Neuronal stem cell (in vitro differentiated cells): ENCODE measurements at places on chromosomes 4 and X.
A peak's percentile ranks its signal among the peaks of the same experiment; 100 is the strongest.

DNA sequence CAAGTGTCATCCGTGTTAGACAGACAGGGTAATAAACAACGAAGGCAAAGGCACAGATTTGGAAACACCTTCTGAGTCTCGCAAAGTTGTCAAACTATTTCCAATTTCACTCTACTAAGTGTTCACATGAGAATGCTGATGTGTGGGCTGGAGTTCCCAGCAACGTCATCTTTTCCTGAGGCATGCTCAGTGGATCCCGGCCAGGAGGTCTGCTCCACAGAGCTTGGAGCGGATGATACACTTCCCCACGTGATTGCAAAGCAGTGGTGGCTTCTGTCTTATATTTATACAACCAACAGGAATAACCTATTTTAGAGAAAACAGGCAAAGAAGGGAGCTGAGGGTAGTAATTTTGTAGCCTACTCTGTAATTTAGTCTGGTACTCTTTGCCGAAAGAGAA lies 40.1 kb upstream of the PDK3 start:
- no peak overlapping the region for H3K4me3 ChIP-seq
- H3K4me1 ChIP-seq = no peaks in the 10 kb centered on the region
- no peaks in the 10 kb centered on the region for H3K27me3 ChIP-seq
- H3K36me3 ChIP-seq = no peaks in the 10 kb centered on the region
- DNase-seq = no peak

DNA sequence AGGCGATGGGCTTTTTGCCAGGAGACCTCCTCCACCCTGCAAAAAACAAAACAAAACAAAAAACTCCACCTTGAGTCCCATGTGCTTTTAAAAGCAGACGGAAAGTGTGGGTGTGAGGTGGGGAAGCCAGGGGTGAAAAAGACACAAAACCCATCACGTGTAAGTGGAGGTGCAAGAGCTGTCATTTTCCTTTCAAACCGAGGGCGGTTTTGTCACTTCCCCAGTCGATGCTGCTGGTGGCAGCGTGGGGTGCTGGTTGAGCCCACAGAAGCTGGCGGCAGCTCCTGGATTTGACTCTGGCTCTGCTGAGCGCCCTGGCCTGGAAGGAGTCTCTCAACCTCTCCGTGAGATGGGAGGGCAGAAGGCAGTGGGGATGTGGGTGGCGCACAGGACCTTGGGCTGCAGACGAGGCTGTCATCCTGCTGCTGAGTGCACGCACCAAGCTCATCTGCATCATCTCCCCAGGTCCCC lies 110.0 kb downstream of the PSAPL1 start:
- DNase-seq = no peak
- no peaks in the 10 kb centered on the region for H3K36me3 ChIP-seq
- no peak overlapping the region for H3K4me3 ChIP-seq
- no peaks in the 10 kb centered on the region for H3K4me1 ChIP-seq

- no peaks in the 10 kb centered on the region for H3K4me1 ChIP-seq
- peaks cover 39% of the 10 kb centered on the region for H3K36me3 ChIP-seq
- H3K27me3 ChIP-seq = no peaks in the 10 kb centered on the region
- no peak for DNase-seq
Measured at GRCh38 chr4:48623182-48623780, 133.2 kb downstream of the ZAR1 start.

DNA sequence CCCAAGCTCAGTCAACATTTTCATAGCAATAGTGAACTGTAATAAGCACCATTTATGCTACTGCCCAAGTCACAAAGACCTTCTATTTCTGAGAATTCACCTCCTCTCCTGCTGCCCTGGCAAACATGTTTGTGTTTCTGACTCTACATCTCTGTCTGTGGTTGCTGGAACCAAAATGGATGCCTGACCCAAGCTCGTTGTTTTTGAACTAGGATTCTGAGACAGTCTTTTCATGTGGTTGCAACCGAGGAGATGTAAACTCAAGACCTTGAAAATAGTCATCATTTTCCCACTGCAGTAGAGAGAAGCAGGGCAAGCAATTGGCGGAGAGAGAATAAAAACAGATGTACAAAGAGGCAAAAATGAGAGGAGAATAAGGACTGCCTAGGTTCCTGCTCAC lies 160.2 kb downstream of the RAB28 start:
- no peak for DNase-seq
- H3K4me3 ChIP-seq = no peak overlapping the region
- H3K27ac ChIP-seq = no peak overlapping the region
- no peaks in the 10 kb centered on the region for H3K27me3 ChIP-seq
- H3K4me1 ChIP-seq = peaks cover 2% of the 10 kb centered on the region

DNA sequence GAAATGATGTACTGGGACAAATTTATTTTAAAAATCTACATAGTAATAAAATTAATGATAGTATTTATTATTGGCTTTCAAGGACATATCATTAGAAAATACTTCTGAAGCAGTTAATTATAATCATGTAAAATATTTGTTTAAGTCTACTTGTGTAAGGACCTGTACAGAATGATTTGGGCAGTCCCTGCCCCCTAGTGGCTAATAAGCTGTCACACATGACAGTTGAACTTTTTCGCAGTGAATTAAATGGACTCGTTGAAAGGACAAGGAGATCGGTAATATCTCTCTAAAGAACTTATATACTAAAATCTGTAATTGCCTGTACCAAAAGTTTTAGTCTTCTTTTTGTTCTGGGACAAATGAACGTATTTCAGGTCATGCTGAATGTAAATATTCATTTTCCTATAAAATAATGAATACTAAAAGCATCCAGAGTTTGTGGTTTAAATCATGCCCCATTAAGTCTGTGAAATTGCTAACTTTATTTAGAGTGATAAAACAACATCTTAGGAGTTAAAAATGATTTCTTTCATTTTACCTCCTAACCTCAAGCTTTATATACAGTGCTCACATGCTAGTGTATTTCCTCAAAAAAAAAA lies 13.6 kb downstream of the EXOC1 start:
- peaks cover 78% of the 10 kb centered on the region for H3K36me3 ChIP-seq
- H3K27ac ChIP-seq = no peak overlapping the region
- DNase-seq = peak; percentile 18
- H3K4me1 ChIP-seq = no peaks in the 10 kb centered on the region
- H3K4me3 ChIP-seq = no peak overlapping the region

DNA sequence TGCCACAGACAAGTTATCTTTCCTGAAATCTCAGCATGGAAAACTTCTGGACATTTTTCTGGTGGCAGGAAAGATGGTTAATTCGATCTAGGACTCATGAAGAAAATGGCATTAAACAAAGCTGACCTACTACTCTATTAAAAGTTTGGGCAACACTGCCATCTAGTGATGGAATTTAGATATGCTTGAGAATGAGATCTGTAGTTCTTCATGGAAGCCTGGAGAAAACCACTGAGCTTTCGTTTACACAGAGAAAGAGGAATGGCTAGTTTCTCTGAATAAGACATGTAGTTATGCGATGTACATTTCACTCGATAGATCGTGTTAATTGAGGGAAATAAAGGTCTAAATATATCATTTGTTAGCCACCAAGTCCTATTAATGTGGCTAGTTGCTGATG lies 51.7 kb upstream of the CHRDL1 start:
- H3K4me3 ChIP-seq = no peak overlapping the region
- no peaks in the 10 kb centered on the region for H3K27me3 ChIP-seq
- DNase-seq = peak; percentile 61
- H3K27ac ChIP-seq = no peak overlapping the region
- no peaks in the 10 kb centered on the region for H3K36me3 ChIP-seq

- H3K4me3 ChIP-seq = no peak overlapping the region
- no peaks in the 10 kb centered on the region for H3K4me1 ChIP-seq
- no peaks in the 10 kb centered on the region for H3K36me3 ChIP-seq
- no peak for DNase-seq
- no peaks in the 10 kb centered on the region for H3K27me3 ChIP-seq
Measured at GRCh38 chr4:97139791-97140190, 1003.5 kb downstream of the STPG2 start.

DNA sequence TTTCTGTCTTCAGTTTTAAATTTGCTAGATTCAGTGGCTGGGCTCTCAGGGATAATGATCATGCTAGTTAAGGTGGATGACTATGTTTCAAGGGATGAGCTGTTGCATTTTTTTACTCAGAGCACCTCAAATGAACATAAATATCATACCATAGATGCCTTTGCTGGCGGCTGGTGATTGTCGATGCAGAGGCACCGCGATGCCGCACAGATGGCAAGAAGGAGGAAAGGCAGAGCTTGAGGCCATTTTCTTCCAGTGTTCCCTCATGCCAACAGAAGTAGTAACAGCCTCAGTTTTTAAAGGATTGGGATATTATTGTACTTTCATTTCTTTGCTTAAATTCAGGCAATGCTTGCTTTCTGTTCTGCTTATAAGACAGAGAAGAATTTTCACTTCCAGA lies 654.7 kb upstream of the IGFBP7 start:
- H3K27me3 ChIP-seq = no peaks in the 10 kb centered on the region
- H3K4me3 ChIP-seq = no peak overlapping the region
- no peak for DNase-seq

DNA sequence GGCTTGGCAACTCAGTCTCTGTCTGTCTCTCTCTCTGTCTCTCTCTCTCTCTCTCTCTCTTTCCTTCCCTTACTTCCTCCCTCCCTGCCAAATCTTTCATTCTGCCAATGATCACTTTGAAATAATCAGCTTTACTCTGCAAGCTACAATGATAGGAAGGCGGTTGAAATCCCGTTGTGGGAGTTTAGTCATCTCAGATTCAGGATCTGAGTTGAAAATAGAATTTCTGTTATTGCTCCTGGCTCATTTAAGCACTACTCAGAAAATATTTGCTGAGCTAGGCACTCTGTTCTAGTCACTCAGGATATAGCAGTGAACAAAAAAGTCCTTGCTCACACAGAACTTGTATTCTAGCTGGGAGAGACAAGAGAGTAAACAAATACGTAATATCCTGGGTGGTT lies 56.3 kb upstream of the DCTD start:
- peaks cover 3% of the 10 kb centered on the region for H3K4me1 ChIP-seq
- no peaks in the 10 kb centered on the region for H3K27me3 ChIP-seq
- H3K4me3 ChIP-seq = no peak overlapping the region
- H3K36me3 ChIP-seq = no peaks in the 10 kb centered on the region

DNA sequence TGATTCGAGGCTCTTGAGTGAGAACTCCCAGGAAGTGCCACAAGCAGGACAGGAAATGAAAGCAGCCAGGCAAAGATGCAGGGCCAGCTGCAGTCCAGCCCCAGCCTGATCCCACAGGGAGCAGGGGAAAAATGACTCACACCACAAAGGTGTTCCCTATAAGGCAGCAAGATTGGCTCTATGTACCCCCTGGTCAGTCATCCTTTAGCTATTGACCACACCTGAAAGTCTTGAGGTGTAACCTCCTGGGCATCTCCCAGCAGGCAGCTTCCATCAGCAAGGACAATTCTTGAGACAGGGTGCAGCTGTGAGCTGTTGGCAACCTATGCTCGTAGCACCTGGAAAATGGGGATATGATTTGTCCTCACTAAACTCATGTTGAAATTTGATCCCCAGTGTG lies 27.9 kb upstream of the EXOC1L start:
- no peak overlapping the region for H3K27ac ChIP-seq
- no peaks in the 10 kb centered on the region for H3K27me3 ChIP-seq
- DNase-seq = no peak
- no peaks in the 10 kb centered on the region for H3K4me1 ChIP-seq
- no peaks in the 10 kb centered on the region for H3K36me3 ChIP-seq

DNA sequence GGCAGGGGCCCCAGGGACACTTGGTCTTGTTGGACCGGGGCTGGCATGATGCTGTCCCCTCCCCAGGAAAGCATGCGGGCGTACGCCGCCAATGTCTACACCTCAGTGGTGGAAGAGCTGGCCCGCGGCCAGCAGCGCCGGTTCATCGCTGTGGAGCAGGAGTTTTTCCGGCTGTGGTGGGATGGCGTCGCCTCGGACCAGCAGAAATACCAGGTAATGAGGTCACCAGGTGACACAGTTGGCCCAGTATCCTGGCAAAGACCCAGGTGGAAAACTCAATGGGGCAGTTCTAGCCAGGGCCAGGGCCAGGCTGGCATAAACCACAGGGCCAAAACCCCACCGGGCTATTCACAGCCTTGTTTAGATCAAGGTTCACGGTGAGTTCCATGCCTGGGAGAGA lies 1.5 kb downstream of the MAN2B2 start:
- no peak for DNase-seq
- H3K36me3 ChIP-seq = peaks cover 4% of the 10 kb centered on the region
- no peak overlapping the region for H3K27ac ChIP-seq
- peaks cover 23% of the 10 kb centered on the region for H3K27me3 ChIP-seq

GRCh38 chrX:69128588-69128987 lies 36.7 kb downstream of the PJA1 start:
- no peak overlapping the region for H3K4me3 ChIP-seq
- no peaks in the 10 kb centered on the region for H3K36me3 ChIP-seq
